GM03348 (cell line): ENCODE measurements at places on chromosomes 12 and 14.
A peak's percentile ranks its signal among the peaks of the same experiment; 100 is the strongest.

GRCh38 chr14:74084277-74085046, at the start of the genes ALDH6A1 and LIN52:
TSS of gene ALDH6A1 (minus strand) at chr14:74084453. CDS start at chr14:74084394, 59 bp downstream.
TSS of gene LIN52 (plus strand) at chr14:74084956. CDS start at chr14:74084975, 19 bp downstream.
- DNase-seq: peak; percentile 99

DNA sequence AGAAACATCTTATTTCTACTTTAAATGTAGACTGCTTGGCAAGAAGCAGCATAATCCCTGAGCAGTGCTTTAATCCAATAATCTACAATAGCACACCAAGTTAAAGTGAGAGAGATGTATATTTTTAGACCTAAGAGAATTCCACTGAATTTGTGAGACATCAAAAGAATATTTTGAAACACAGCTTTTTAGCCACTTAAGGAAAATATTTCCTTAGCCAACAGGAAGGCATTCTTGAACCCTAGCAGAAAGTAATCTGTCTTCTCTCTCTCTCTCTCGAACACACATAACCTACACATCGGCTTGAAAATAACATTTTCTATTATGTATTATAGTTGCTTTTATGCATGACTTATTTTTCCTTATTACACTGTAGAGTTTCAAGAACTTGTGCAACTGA, 34.0 kb downstream of the KITLG start:
- DNase-seq: no peak

DNA sequence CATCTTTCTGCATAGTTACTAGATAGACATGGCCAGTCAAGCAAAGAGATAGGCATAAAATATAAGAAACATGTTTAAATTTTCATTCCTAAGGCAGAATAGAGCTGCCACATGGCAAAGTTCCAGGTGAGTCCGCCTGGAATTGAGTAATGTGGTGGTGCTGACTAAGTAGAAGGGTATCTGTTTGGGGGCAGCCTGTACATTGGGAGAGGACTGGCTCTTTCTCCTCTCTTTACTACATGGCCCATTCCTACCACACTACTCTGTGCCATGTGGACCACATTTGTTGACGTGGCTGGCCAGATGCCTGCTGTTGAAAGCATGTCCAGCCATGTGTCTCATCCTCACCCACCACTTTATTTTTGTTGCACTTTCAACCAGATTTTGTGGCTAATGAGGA, 354.0 kb downstream of the ETNK1 start:
- DNase-seq: peak; percentile 87

GRCh38 chr14:97380539-97380941, 583.4 kb downstream of the VRK1 start:
- DNase-seq: no peak

- no peak for DNase-seq
Observed at GRCh38 chr14:100106250-100107112, 41.3 kb downstream of the EVL start.

DNA sequence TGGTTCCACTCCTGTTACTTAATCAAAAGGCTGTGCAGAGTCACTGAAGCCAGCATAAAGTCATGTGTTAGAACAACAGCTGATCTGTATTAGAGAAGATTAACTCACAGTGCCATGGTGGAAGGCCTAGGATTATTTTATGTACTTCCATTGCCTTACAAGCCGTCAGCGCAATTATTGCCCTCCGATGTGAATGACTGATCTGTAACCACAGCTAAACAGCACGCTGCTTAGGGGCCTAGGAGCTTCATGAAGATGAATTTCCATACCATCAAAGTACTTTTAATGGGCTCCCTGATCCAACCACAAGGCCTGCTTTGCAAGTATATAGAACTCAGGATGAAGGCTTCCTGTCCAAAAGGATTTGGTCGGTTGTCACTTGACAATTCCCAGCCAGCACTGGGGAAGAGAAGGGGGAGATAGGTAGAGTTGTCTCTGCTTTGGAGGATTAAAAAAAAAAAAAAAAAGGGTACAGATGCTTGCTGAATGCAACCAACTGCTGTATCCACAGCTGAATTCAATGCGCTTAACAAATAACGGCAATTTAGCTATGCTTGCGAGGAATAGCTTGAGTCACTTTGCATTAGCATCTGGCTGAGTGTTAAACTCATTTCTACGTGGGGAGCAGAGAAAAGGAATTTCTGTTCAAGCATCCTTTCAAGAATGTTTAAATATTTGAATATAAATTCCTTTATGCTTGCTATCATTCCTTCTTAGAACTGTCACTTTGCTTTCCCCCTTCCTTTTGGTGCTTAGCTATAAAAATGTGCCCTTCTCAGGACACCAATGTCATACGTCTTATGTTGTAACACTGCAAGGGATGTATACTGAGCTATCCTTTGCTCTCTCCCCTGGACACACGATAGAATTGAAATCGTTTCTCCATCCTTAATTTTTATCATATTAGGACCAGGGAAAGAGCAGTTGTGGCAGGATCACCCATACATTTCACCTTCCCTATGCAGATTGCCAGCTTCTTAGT, 387.8 kb downstream of the SOX5 start:
- DNase-seq: no peak

DNA sequence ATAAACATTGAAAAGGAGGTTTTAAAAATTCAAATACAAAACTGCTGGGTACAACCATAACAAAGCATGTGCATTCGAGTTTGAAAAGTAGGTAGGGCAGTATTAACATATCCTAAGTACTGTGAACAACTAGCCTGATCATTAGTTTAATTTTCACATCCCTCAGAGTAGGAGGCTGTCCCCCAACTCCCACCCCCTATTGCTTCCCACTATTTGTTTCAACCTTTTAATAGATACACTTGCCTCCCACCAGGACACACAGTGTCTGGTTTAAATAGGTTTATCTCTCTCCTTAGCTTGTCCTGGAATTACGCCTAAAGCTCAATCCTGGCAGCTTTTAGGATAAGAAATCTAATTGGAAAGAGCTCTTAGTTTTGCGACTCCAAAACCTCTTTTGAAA, 2.1 kb downstream of the TAOK3 start:
- DNase-seq: no peak

GRCh38 chr12:8849876-8850275, 27.5 kb downstream of the A2ML1 start:
- no peak for DNase-seq

DNA sequence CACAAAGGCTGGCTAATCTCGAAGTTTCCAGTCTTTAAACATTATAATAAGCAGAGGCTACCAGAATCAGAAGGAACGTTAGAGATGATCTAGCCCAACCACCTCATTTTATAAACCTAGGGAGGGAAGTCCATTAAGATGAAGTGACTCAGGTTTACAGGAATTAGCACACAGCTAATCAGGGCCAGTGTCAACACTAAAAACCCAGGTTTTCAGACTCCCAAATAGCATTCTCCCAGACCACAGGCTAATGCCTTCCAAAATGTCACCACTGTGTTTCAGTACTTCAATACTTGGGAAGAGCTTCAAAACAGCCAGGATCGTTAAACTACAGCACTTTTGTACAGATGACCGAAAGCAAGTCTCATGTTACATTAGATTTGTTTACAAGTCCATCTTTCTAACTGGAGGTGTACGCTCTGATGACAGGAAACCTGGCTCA, 89.2 kb downstream of the FOXN3 start:
- no peak for DNase-seq

DNA sequence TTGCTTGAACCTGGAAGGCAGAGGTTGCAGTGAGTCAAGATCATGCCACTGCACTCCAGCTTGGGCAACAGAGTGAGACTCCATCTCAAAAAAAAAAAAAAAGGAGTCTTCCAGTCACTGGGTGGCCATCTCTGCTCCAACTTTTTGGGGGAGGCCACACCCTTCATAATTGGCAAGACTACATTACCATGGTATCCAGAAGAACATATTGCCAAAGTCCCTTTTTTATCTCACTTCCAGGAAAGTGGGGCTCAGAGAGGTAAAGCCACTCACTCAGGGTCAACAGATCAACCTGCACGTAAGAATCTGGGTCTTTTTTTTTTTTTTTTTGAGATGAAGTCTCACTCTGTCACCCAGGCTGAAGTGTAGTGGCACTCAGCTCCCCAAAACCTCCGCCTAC, 5.0 kb upstream of the CD63 start:
- no peak for DNase-seq

GRCh38 chr12:123482876-123483275, 24.9 kb downstream of the SNRNP35 start:
- no peak for DNase-seq

- no peak for DNase-seq
Observed at GRCh38 chr12:97552410-97553121, 90.0 kb downstream of the RMST start.

- peak; percentile 40 for DNase-seq
Observed at GRCh38 chr12:42809226-42809625, 219.7 kb upstream of the PRICKLE1 start.

GRCh38 chr14:69587389-69587788, 12.7 kb upstream of the CCDC177 start:
- no peak for DNase-seq

GRCh38 chr12:56437430-56438176, 11.6 kb downstream of the TIMELESS start:
- DNase-seq: no peak
